ENCODE measurements at places on chromosomes 6 and 20.

DNA sequence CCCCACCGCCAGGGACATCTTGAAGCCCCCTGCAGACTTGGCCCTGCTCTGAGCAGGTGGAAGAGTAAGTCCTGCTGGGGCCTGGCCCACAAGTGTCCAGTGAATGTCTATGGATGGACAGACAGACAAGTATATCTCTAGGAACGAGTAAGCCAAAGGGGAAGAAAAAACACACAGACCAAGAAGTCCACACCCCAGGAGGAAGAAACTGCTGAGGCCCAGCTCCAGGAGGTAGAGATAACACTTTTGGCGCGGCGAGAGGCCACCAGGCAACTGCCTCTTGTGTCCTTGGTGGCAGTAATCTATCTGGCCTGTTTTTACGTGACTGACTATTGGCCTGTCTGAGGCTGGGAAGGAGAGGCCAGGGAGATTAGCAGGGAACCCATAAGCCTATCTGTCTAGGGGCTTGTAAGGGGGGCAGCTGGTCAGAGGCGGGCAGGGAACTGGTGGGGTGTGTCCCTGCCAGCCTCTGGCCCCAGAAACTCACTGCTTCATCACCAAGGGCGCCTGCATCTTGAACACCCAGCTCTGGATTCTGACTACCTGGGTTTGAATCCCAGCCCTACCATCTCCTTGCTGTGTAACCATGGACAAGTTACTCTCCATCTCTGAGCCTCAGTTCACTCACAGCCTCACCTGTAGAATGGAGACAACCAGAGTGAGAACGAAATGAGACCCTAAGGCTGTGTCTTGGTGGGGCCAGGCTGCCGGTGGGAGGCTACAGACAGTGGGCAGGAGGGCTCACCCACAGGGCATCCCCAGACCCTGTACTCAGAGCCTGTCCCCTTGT lies 31.3 kb downstream of the C20orf203 start:
- DNase-seq = no peak

DNA sequence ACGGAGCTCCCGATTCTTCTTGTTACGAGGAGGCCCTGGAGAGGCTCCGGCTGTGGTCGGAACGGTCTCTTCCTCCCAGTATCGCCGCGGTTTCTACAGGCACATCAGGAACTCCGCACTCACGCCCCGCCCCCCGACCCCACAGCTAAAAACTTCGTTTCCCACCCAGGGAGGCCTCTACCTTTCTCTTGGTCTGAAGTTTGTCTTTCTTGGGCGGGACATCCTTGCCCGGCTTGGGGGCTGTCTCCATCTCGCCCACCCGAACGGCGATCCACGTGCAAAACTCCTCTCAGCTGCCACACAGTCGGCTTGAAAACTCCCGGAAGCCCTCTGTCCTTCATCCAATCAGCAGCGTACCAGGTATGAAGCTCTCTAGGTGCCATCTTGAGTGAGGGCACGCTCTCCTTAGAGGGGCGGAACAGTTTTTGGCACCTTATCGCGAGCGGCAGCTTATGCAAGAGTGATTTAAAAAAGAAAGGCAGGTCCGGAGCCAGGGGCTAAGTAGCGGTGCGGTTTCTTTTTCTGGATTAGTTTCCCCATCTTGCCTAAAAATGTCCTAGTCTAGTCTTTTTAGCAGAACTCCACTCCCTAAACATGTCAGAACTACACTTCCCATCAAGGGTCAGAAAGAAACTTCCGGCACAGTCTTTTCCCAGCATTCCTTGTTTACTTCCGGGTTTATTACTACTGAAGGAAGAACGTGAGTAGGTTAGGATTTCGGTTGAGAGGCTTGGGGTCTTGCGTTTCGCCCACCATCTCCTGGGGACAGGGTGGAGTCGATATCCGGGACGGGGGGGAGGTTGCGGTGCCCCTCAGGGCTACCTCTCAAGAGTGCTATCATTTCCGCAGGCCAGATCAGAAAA lies at the start of the genes PFDN6 and WDR46:
TSS of gene PFDN6 (plus strand) at position 681 of the 863 bp plus-strand sequence. CDS start 256 bp downstream, outside the sequence.
TSS of gene WDR46 (minus strand) at position 319 of the 863 bp plus-strand sequence. CDS start at position 250, 69 bp downstream.
- peak; percentile 96 for DNase-seq

- peak; percentile 99 for DNase-seq
These were observed 66.3 kb downstream of the NCOA3 start for GRCh38 chr20:47568019-47568418.

- no peak for DNase-seq
These were observed 155.7 kb downstream of the AKAP7 start for GRCh38 chr6:131290955-131291354.

DNA sequence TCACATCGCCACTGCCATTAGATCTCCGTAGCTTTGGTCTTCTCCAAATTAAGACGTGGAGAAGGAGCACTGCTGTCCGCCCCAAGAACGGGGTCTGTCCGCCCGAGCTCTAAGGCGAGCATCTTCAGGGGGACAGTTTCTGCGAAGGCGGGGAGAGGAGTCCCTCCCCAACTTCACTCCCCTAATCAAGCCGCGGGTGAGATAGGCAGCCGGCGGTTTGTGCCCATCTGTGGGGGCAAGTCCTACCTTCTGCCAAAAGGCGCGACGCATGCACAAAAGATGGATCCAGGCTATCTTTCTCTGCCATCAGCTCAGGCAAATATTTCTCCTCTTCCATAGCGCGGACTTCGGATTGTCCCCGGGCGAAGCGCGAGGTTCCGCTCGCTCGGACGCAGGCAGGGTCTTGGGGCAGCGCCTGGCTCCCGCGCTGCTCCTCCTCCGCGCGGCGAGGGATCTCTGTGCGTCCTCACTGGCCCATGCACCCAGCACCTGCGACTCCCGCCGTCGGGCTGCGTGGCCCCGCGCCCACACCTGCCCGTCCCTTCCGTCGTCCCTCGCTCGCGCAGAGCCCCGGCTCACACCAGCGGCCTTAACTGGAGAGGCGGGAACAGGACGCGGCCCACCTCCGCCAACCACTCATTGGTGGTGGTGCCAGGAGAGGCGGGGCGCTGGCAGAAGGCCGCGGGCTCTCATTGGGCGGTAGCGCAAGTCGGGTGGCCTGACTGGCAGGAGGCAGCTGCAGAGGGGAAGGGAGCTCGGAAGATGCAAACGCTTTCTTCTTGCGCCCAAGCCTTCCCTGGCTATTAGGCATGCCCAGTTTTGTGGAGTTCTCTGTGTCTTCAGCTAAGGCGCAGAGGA lies at the start of gene KHDRBS2:
TSS of gene KHDRBS2 (minus strand) at position 614 of the 858 bp plus-strand sequence.
- DNase-seq = no peak

DNA sequence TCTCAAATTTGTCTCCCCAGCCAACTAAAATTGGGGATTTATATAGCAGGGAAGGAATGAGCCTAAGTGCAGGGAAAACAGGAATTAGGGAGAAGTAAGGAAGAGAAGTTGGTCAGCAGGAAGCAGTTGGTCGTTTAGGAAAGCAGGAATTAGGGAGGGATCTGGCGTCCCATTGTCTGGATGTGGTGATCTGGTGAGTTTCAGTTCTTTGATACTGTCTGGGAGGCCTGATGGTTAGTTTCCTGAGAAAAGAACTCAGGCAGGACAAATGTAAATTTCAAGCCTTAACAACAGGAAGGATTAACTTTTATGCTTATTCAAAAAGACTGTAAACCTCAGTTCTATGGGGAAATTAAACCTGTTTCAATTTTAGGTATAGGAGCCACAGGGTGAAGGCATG lies 116.2 kb upstream of the PRL start:
- DNase-seq = no peak

- no peak for DNase-seq
These were observed 609.3 kb upstream of the CITED2 start for GRCh38 chr6:139983555-139984276.

DNA sequence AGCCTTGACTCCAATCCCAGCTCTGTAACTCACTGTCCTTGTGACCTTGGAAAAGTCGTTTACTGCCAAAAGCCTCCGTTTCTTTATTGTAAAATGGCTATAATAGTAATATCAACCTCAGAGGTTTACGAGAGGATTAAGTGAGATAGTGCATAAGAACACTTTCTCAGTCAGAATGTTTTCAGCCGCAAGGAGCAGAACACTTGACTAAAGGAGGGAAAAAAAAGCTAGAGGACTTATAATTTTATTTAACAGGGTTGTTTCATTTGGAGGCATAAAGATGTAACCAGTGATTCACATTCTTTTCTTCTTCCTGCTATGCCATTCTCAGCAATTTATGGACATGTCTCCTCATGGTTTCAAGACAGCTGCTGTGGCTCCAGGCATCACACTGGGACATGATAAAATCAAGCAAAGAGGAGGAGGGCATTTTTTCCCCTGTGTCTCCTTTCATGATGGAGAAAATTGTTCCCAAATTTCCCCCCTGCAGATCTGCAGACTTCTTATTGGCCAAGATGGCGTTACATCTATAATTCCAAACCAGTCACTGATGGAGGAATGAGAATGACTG lies 143.0 kb upstream of the PTPN1 start:
- DNase-seq = no peak

DNA sequence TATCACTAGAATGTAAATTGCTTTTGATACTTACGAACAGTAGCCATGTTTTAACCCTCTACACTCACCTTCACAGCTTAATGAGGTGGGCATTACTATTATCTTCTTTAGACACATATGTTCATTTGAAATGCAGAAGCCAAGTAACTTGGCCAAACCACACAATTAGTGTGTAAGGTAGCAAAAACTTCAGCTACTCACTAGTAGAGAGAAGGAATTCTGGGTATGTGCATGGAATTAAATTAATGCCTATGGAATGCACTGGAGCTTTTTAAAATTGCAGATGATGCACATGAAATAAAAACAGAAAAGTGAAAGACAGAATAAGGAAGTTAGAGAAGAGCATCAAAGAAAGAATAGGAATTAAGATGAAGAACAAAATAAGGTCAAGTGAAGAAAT lies 494.0 kb downstream of the ADGRB3 start:
- DNase-seq = no peak

GRCh38 chr6:147999001-147999540 lies 343.6 kb upstream of the SASH1 start:
- no peak for DNase-seq

GRCh38 chr6:154352898-154353585 lies 3.6 kb downstream of the IPCEF1 start:
- no peak for DNase-seq

DNA sequence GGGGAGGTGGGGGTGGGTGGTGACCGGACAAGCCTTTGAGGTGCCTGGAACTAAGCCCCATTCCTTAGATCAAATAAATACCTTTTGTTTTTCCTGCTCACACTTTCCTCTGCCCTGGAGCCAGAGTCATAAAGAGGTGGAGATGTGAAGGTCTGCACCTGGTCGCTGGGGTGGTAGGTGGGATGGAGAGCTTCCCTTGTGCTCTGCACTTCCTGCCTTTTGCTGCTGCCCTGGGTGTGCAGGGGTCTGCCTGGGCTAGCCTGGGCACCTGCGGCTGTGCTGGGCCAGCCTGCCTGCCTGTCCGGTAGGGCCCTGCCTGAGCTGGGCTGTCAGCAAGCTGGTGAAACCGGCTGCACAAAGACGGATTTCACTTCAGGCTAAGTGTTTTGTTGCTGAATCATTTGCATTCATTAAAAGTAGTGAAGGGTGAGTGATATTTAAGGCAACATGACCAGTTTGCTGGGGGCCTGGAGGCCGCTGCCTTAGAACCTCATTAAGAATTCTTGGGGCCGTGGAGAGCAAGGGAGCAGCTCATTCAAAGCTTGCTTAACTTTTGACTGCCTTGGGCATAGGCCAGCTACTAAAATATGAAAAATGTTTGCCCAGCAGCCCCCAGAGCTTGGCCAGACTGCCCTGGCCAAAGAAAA lies 20.5 kb downstream of the PTK7 start:
- peak; percentile 96 for DNase-seq

- DNase-seq = no peak
These were observed 66.5 kb upstream of the SULF2 start for GRCh38 chr20:47851774-47852173.

- DNase-seq = no peak
These were observed 67.0 kb downstream of the RSPO3 start for GRCh38 chr6:127185437-127185995.

DNA sequence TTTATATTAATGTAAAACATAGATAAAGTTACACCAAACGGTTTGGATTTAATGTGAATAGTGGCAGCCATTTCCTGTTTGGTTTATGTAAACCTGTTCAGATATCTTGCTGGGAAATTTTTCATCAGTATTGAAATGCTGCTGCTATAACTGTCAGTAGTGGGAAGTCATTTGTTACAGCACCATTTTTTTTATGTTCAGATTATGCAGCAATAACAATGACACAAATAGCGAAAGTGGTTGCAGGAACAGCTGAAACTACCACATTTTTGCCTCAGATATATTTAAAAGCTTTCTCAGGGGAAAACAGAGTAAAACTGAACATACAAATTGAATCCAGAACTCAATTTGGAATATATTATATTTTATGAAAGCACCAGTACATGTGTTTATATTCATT lies 128.8 kb upstream of the SIM1 start:
- DNase-seq = no peak

DNA sequence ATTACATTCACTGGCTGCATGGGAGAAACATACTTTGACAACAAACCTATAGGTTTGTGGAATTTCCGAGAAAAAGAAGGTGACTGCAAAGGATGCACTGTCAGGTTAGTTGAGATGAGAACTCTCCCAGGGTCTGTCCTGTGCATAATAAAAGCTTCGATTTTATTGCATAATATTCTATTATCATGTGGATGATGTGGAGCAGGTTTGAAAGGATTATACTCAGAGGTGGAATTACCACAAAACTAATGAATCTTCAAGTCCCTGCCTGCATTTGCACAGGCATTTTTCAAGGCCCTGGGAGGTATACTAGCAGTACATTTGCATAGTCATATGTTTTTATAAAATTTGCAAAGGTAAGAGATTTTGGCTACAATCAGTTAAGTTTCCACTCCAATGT lies 249.8 kb downstream of the ARHGAP18 start:
- no peak for DNase-seq

- DNase-seq = no peak
These were observed 98.5 kb downstream of the CARMIL1 start for GRCh38 chr6:25377664-25378063.
